ENCODE measurements at places on chromosomes 7 and 10. TPM values are rescaled to one million over a fixed set of nuclear protein-coding genes. Genes with fewer than 3 reads are reported as not detected.

- no peak for DNase-seq
These were observed 125.6 kb upstream of the TBX20 start for GRCh38 chr7:35379481-35379880.

DNA sequence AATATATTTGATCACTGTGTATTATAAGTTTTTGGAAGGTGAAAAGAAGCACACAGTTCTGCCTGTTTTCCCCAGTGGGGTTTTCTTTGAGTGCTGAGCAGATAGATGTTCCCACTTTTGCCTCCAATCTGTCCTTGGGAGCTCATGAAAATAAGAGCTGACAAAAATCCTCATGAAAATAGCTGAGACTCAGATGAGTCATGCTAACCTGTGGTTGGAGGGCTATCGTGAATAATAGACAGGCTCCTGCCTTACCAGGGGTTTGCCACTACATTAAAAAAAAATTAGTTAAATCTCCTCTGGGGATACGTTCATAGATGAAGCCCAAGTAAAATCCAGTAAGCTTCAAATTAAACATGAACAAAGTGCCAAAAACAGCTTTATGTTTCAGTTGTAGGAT lies 10.9 kb upstream of the AOAH start:
- no peak for DNase-seq

GCK gene
- total RNA-seq: not detected

FRMD4A gene
- 21.1 TPM for total RNA-seq

- DNase-seq: no peak
These were observed 311.4 kb upstream of the AKR1E2 start for GRCh38 chr10:4514445-4515108.

- DNase-seq: no peak
These were observed 58.7 kb upstream of the TMEM106B start for GRCh38 chr7:12152196-12152918.

- peak; percentile 62 for DNase-seq
These were observed 38.1 kb downstream of the CFAP46 start for GRCh38 chr10:132904181-132904813.

INSYN2A gene
- total RNA-seq: not detected

GRCh38 chr7:83782628-83783027 lies 133.7 kb upstream of the SEMA3E start:
- DNase-seq: no peak

DNA sequence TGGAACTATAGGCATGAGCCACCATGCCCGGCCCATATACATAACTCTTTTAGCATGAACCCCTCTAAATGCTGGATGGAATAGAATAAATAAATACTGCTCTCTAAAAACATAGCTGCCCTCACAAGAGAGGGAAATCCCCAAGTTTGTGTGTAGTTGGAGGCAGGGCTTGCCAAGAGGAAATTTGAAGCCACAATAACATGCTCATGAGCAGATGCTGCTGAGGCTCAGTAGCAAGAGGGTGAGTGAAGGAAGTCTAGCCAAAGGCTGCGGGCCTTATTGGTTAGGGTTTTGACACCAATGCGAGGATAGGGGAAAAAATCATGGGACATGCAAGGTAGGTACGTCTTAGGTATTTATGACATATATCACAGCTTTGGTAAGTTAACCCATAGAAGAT lies 17.3 kb downstream of the TPK1 start:
- DNase-seq: no peak

GRCh38 chr10:94251568-94251967 lies 111.2 kb downstream of the NOC3L start:
- DNase-seq: no peak

TACR2 gene
- total RNA-seq: not detected

- DNase-seq: peak; percentile 80
These were observed 32.8 kb downstream of the NOD1 start for GRCh38 chr7:30445770-30446169.

- DNase-seq: peak; percentile 25
These were observed 33.1 kb downstream of the LAMB1 start for GRCh38 chr7:107969856-107970255.

- no peak for DNase-seq
These were observed 755.2 kb downstream of the AUTS2 start for GRCh38 chr7:70353330-70353945.

DNA sequence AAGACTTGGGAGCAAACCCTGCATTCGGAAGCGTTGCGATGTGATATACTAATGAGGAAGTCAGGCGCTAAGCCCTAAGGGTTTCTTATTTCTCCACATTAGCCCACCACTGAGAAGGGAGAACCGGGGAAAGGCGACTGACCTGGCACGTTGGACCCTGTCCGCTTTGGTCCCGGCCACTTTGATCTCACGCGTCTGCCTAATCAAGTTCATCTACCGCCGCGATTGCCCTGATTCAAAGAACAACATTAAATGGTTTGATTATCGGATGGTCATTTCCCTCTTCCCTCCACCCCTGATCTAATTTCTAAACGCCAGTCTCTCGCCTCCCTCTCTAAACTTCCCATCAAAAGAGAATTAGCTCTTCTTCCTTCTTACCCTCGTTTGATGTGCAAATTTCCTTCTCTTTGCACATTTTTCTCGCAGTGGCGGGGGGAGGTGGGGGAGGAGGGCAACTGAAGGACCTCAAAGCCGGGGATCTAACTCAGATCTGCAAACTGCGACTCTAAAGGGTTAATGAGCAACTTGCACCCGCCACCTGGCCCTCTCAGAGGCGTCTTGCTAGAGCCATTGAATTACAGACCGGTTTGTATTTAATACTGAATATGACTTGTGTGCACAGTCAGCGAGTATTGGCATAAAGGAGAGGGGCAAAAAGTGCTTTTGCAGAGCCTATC lies 687 bp upstream of the DKK1 start:
- no peak for DNase-seq

DNA sequence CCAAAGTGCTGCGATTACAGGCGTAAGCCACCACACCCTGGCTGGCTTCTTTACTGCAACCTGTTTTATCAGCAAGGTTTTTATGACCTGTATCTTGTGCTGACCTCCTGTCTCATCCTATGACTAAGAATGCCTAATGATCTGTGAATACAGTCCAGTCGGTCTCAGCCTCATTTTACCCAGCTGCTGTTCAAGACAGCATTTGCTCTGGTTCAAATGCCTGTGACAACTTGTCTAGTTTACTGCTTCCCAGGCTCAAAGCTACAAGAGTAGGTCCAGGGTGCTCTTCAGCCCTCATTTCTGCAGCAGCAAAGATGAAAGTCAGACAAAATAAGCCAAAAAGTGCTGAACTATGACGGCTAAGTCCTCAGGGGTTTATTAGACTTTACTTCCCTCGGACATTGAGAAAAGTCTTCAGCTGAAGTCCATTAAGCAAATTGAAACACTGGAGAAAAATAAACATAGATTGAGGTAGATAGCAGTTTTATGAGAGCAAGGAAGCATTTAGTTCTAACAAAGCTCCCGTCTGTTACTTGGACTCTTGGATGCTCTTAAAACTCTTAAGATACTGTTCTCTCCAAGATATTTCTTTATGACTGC lies 12.5 kb upstream of the LYZL1 start:
- no peak for DNase-seq

DNA sequence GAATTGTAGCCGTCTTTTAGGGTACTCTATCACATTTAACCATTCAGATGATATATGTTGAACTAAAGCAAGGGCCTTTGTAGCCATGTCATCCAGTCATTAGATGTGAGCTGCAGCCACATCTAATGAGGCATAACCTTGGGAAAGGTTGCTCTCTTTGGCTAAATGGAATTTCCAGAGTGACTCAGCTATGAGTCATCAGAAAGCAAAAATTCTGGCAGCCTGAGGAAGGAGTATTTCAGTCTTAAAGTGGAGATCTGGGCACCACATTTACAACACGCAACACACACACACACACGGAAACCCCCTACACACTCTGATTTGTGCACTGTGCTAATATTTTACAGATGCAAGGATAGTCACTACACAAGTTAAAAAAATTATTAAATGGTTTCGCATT lies 176.9 kb upstream of the ZWINT start:
- DNase-seq: no peak

GRCh38 chr10:91460681-91461080 lies 50.5 kb downstream of the HECTD2 start:
- DNase-seq: no peak

FOXI2 gene
- total RNA-seq: not detected

DNA sequence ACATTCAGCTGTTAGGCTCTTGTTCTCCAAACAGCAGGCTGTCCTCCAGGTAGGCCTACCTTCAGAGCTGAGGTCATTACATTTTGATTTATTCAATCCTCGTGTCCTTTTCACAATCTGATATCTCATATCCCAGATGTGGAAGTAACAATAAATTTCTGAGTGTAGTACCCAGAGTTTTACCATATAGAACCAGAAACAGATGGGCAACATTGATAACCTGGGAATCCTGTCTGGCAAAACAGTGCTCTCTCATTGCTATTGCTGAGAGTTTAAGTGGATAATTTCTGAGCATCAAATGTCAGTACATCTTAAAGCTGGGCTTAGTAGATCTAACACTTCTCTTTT lies 1007.8 kb downstream of the REEP3 start:
- no peak for DNase-seq

DNA sequence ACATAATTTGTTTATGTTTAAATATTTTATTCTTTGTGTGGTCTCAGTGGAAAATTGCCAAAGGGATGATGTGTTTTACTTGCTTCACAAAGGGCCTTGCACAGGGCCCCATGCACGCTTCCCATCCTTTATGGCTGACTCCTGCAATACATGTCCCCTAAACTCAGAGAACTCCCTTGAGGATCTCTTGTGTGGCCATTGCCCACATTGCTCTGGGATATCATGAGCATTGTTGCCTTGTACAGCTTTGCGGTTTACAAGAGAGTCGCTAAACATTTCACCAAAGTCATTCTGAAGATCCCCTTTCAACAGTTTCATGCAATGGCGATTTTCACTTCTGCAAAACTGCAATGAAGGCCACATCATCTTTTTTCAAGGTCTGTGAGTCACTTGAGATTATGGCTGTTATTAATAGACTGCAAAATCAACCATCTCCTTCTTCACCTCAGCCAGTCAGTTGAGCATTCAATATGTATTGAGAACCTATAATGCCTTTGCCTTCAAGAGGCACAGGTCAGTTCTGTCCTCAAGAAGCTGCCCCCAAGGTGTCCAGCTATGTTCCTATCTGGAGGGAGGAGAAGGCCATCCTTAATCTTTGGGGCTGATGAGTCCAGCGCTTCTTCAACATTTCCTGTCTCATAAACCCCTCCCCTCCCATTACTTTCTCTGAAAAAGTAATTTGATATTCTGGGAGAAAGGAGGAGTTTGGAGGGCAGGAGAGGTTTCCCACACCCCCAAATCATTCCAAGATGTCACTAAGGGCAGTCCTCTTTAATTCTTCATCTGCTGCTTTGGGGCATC lies 108.1 kb downstream of the CCDC71L start:
- no peak for DNase-seq

GRCh38 chr7:45670717-45671116 lies 96.5 kb downstream of the ADCY1 start:
- DNase-seq: no peak

HMX2 gene
- not detected for total RNA-seq

NPS gene
- total RNA-seq: not detected

- DNase-seq: peak; percentile 32
These were observed 38.4 kb downstream of the STAM start for GRCh38 chr10:17682236-17682946.

DNA sequence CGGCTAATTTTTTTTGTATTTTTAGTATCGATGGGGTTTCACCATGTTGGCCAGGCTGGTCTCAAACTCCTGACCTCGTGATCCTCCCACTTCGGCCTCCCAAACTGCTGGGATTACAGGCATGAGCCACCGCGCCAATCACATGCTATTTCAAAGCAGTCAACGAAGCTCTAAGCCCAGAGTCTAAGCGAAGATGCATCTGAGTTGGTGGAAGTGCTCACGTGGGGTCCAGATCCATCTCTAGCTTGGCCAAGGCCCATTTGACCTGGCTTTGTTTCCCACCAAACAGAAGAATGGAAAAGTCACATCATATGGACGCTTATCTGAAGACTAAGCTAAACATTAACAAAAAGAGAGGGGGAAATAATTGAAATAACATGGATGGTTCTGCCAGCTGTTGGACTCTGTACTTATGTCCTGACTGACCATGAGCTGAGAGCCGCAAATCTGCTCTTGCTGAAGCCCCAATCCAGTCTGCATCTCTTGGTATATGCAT lies 3.8 kb upstream of the GTF2I start:
- no peak for DNase-seq

DNA sequence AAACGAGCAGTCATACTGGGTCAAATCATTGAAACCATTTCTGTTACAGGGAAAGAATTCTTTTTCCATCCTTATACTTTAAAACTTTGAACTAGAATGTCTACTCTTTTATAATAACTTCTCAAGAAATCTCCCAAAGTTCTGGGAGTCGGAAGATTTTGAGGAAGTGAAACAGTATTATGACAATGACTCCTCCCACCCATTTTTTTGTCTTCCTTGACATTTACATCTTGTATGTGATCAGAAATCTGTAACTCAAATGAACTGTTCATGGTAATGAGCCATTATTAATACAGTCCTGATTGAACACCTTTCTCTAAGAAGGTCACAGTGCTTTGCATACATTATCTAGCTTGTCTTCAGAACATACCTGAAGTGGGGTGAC lies 227.4 kb downstream of the CELF2 start:
- DNase-seq: no peak

- peak; percentile 39 for DNase-seq
These were observed 6.5 kb downstream of the ARHGAP22 start for GRCh38 chr10:48598243-48598935.

DNA sequence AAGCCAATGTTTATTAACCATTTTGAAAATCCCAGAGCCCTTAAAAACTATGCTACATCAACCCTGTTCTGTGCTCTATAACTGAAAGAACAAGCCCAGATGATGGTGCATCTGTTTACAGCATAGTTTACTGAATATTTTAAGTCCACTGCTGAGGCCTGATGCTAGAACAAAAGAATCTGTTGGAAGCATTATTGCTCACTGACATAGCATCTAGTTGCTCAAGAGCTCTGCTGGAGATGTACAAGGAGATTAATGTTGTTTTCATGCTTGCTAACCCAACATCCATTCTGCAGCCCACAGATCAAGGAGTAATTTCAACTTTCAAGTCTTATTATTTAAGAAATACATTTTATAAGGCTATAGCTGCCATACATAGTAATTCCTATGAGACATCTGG lies 181.3 kb upstream of the FEZF1 start:
- DNase-seq: no peak

GRCh38 chr7:1122832-1123501 lies 35.1 kb downstream of the GPER1 start:
- DNase-seq: no peak

DNA sequence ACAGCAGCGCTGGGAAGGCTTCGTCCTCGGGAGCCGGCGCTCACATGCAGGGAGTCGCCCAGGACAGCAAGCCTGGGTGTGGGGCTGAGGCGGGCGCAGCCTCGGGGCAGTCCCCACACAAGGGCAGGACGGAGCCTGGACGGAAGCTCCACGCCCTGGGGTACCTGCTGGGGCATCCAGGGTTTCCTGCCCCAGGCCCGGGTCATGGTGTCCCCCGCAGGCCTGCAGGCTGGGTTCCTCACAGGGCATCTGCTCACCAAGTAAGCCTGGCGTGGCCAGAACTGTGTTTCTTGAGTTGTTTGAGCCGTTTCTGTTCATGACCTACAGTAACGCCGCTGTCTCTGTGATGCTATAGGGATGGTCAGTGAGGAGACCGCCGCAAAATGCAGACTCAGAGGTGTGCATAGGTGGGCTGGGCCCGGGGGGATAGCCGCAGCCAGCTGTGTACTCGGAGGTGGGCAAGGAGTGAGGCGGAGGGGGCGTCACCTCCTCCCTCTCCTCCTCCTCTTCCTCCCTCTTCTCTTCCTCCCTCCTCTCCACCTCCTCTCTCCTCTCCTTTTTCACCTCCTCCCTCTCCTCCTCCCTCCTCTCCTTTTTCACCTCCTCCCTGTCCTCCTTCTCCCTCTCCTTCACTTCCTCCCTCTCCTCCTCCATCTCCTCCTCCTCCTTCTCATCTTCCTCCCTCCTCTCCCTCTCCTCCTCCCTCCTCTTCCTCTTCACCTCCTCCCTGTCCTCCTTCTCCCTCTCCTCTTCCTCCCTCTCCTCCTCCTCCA lies 438.9 kb downstream of the DNAJB6 start:
- DNase-seq: no peak

Data from G401 (cell line).